Effector CD4-positive, alpha-beta T cell (primary cell): ENCODE measurements at places on chromosomes 7 and 10.

GRCh38 chr7:39127058-39127457 is 149.3 kb downstream of the POU6F2 start:
- no peak for DNase-seq

DNA sequence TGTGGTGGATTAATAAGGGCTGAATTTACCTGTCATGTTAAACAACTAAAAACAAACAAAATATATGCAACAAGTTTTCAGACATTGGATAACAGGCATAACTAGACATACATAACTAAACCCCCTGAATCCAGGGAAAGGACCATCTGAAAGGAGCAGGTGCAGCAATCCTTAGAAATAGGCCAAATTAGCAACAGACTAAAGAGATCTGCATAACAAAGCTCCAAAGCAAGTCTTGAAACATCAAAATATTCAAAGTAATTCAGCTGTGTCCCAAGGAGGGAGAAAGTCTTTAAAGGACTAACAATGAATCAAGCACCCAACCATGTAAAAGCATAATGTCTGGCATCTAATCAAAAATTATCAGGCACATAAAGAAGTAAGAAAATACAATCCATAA is 475.1 kb downstream of the GRID1 start:
- DNase-seq, result no peak

- no peak for DNase-seq
Observed at GRCh38 chr7:41007351-41007751, 695.5 kb downstream of the INHBA start.

DNA sequence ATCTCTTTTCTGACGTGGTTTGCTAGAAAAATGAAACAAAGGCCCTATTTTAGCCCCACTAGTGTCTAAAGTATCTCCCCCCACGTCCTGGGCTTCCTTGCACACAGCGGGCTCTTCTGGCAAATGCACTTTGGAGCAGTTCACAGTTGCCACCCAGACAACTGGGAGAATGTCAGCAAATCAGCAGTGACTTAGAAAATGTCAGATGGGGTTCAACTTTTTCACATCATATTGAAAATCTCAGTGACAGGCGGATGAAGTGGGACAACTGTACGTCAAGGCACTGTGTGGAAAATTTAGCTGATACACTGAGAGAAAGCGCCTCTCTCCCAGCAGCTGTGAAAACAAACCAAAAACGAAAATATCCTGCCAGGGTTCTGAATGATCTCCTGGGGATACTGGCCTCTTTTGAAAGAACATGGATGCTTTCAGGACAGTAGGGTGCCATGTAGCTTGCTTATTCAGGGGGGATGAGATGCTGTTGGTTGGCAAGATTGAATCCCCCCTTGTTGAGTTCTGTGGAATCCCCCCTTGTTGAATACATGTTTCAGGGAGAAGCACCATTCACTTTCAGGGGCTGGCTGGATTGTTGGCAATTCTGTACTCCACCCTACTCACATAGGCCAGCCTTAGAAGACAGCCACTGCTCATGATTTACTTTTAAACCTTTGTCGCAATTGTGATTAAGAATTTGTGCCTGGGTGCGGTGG is 372.8 kb upstream of the CELF2 start:
- DNase-seq, result no peak

DNA sequence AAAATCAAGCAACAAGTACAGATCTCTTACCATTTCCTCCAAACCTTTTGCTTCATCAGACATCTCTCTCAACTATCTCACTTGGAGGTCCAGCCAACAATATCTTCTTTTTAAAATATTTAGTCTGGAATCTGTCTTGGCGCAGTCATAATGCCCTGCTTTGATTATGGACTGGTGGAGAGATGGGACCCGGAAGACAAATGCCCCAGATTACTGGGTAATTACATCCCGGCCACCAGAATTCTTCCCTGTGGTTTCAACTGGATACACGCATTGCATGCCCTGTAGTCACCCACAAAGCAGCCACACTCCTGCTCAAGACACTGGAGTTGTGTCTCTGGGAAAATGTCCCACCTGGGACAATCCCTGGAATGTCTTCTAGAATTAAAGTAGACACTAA is 65.5 kb downstream of the BPGM start:
- no peak for DNase-seq

DNA sequence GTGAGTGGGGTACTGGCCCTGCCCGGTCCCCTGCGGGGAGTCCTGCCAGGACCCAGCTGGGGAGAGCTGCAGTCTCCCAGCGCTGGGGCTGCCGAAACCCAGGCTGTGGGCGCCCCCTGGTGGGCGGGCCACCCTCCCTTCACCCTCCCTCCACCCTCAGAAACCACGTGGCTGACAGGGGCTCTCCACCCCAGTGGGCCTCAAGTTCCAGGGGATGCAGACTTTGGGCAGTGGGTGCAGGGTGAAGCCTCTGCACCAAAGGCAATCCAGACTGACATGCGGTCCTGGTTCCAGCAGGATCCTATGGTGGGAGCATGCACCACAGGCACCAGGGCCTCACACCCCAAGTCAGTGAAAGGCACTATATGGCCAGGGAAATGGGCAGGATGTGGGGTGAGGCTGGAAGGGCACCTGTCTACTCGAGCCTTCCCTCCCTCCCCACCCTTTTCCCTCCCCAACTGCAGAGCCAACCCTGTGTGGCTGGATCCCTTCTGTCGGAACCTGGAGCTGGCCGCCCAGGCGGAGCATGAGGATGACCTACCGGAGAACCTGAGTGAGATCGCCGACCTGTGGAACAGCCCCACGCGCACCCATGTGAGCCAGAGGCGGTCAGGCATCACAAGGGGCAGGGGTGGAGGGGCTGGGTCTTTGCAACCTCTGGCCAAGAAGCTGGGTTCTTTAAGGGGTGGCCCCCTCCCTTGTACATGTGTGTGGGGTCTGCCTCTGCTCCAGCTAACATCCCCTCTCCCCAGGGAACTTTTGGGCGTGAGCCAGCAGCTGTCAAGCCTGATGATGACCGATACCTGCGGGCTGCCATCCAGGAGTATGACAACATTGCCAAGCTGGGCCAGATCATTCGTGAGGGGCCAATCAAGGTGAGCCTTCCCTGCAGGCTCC is 38.8 kb downstream of the PSAP start:
- peak; percentile 77 for DNase-seq

DNA sequence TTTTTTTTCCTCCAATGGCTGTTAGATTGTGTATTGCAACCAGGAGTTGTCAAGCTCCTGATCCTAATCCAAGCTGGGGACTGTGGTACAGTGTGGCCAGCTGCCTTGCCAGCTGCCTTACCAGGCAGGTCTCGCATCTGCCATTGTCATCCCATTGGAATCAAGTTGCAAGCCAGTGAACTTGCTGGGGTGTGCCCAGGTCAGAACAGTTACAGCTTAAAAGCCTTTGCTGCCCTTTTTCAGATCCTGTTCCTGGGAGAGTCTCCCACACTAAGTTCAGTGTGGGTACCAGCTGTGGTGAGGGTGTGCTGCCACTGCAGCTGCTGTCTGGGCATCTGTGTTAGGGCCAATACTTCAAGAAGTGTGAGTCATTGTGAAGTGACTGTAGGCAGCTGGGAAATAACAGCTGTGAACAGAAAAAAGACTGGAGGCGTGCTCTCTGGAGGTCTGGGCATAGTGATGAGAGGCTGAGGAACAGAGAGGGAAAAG is 72.8 kb downstream of the CCNY start:
- no peak for DNase-seq

- DNase-seq, result no peak
Observed at GRCh38 chr10:25758041-25758457, 176.0 kb upstream of the MYO3A start.

DNA sequence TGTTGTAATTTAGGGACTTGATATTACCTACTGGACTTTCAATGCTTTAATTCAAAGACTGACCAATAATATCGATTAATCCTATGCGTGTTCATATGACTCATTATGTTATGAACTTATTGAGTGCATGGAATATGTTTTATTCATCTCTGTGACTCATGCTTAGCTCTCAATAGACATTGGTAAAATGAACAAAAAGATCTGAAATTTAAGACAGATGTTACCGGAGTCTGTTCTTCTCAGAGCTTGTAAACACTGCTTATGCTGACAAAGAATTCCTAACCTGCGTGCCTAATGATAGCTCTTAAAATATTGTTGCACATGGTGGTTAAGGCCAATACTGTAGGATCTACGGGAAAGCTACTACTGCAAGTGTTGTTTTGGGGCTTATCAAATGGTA is 131.5 kb upstream of the ACBD5 start:
- no peak for DNase-seq

DNA sequence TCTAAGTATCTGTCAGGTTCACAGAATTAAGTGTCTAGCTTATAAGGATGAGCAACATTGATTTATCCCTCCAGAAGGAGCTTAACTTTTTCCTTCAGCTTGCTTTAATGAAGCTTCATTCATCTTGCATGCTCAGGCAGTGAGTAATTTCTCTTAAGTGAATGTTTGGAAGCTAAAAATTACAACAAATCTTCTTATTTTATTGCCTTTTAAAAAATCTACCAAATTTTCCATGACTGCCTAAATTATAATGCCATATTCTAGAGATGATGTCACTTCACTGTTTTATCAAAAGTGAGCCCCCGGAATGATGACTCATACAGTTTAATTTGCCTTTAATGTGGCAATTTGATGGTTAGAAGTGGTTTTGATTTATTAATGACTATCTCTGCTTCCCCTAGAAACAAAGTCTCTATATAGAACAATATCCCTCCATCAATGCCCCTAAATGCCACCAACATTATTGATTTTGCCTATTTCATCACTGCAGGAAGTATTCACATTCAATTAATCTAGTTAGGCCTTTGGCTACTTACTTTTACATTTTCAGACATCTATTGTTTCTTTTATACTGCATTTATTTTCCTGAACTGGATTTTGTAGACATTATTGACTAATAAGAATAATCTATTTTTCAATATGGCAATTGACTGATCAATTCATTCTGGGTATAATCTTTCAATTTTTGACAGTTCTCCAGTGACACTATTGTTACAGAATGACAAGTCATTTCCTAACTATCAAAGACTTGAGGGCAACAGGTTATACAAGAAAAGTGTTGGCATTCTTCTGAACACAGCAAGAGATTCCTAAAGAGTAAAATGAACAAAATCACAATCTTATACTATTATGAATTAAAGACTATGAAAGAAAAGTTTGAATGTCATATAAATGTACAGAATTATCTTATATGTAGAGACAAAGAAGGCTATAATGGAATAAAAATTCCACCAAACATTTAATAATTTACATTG is 139.3 kb upstream of the ODAD2 start:
- DNase-seq, result no peak

DNA sequence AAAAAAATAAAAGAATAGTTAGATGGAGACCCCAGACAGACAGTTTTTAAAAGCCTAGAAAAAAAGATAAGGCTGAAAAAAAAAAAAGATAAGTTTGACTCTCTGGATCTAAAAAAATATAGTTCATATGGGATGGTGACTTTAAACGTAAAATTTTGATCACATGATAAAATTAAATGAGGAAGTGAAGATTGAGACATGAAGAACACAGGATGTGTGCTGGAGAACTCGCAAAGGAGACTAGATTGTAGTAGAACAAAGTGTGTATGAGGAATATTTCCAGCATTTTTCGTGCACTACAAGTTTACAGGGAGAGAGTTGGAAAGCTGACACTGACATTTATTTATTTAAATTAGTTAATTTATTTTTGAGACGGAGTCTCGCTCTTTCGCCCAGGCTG is 286.4 kb downstream of the PRPF18 start:
- no peak for DNase-seq

DNA sequence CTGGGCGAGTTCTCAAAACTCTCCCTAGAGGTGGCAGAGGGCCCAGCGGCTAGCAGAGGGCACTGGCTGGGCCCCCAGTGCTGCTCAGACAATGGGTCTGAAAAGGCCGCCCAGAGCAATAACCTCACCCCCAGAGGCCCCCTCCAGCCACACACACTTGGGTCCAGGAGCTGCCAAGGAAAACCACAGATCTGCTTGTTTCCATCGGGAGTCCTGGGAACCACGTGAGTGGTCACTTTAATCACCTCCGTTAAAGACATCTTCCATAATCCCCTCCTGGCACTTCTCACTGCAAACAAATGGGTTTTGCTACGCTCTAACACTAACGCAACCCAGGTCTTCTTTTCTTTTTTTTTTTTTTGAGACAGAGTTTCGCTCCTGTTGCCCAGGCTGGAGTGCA is 30.0 kb downstream of the NUDT1 start:
- no peak for DNase-seq

GRCh38 chr7:103851357-103851756 is 138.1 kb downstream of the RELN start:
- no peak for DNase-seq

DNA sequence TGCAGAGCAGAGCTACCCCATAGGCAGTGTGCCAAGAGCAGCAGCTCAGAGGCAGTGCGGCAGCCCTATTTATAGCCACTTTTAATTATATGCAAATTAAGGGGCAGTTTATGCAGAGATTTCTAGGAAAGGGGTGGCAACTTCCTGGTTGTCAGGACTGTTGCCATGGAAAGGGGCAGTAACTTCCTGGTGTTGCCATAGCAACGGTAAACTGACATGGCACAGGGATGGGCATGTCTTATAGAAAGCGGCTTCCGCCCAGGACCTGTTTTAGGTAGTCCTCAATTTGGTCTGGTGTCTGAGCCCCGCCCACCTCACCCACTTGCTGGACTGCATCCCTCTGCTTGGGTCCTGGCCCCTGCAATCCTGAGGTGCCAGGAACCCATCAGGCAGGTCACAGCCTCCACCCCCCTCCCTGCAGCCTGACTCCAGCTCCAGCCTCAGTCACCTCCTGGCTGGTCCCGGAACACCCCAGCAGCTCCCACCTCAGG is 115.8 kb downstream of the TMEM130 start:
- no peak for DNase-seq

- DNase-seq, result no peak
Observed at GRCh38 chr10:17847585-17848296, 38.6 kb downstream of the MRC1 start.

DNA sequence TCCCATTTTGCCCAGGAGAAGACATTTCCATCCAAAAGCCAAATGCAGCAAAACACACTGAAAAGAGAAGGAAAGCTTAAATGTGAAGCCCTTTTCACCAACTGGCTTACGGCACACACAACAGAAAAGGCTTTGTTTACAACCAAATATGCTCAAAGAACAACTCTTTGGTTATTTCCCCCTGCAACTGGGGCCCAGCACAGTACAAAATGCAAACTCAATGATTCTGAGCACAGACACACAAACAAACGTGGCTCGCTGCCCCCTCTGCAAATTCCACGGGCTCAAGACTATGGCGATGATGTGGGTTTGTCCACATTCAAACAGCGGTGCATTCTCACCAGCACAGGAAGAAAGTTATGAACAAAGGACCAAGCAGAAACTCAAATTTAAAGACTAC is 5.3 kb downstream of the CPXM2 start:
- no peak for DNase-seq

DNA sequence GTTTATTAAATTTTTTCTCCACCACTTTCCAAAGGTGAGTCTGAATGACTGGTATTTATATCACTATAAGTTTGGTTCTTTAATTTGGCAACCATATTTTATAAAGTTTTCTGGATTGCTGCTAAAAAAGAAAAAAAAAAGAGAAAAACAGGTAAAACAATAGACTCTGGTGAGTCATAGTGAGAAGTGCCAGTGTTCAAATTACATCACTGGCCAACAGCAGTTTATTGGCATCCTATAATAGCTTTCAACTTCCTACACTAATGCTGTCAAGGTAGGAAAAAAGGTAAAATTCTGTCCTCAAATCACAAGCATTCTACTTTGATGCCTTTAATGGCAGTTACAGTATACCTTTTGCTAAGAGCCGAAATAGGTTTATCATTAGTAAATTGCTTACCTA is 808.8 kb downstream of the GRM8 start:
- DNase-seq, result no peak

GRCh38 chr7:156665101-156665500 is 24.5 kb downstream of the RNF32 start:
- no peak for DNase-seq

GRCh38 chr7:136086712-136087111 is 109.6 kb upstream of the MTPN start:
- no peak for DNase-seq
